ENCODE measurements at places on chromosomes 16 and 17. TPM values are rescaled to one million over a fixed set of nuclear protein-coding genes. Genes with fewer than 3 reads are reported as not detected.

Gene TCAP
- 5,286 TPM for total RNA-seq

Gene PLCD3
- total RNA-seq: 200 TPM

- no peak for DNase-seq
Measured at GRCh38 chr16:66751053-66751302, 431 bp downstream of the DYNC1LI2 start.

DNA sequence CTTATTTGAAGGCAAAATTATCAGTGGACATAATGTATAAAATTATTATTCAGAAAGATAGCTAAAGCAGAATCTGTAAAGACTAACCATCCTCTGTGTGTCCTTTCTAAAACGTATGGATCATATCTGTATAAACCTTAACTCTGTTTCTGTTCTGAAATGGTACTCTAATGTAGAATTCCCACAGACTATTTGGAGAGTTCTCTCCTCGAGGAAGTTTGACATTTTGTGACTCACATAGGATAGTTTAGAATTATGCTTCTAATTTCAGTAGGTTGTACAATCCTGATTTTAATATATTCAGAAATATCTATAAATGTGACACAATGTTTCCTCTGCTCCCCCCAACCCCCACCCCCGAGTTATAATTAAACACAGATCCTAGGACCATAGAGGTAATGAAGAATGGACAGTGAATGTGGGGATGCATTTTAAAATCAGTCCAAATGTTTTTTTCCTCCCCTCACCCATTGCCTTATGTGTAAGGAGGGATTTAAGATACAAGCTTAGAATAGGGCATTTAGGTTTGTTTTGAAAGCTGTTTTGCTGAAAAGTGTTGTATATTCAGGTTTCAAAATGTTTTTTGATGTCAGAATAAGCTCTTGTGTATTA is 66.8 kb downstream of the BCAS3 start:
- no peak for DNase-seq

GRCh38 chr16:50802961-50803360 is 61.1 kb downstream of the CYLD start:
- no peak for DNase-seq

DNA sequence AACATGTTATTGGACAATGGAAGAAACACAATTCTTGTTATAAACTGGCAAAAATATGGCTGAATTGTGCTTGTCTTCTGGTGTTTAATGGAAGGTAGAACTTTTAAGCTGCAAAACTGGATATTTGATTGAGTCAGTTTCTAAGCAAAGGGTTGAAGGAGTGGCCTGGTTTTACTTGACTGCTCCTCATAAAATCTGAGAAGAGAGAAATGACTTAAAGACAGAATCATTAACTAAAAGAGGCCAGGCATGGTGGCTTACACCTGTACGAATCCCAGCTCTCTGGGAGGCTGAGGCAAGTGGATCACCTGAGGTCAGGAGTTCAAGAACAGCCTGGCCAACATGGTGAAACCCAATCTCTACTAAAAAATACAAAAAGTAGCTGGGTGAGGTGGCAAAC is 770.7 kb downstream of the CDH11 start:
- no peak for DNase-seq

- no peak for DNase-seq
Measured at GRCh38 chr17:27318633-27319032, 24.7 kb downstream of the WSB1 start.

DNA sequence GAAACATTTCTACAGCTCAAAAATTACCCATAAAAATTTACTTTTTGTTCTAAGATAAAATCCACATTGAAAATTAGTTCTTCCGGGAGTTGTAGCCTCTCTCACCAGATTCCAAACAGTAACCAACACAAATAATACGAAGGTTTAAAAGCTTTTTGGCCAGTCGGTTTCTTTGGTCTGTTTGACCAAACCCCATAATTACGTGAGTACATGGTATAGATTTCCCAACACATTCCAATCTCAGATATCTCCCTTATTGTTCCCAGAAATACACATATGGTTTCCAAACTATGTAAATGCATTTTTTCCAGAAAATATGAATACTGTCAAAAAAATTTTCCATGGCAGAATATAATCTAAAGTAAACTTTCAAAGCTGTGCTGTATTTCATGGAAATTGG is 722.0 kb downstream of the KCNJ2 start:
- DNase-seq: no peak

GRCh38 chr16:11106726-11107125 is 149.3 kb downstream of the SOCS1 start:
- DNase-seq: no peak

GRCh38 chr16:80974649-80975376 is 31.9 kb downstream of the CMC2 start:
- no peak for DNase-seq

GRCh38 chr16:71754652-71755051 is 30.2 kb upstream of the PHLPP2 start:
- no peak for DNase-seq

GRCh38 chr17:63785556-63785955 is 11.6 kb downstream of the DDX42 start:
- no peak for DNase-seq

All from Right ventricle myocardium inferior (tissue), 1 donor.